Sciatic nerve (tissue), 2 donors: ENCODE measurements at places on chromosomes 2 and 18. TPM values are rescaled to one million over a fixed set of nuclear protein-coding genes. Genes with fewer than 3 reads are reported as not detected.

Gene IL1B
- 23.6 TPM for total RNA-seq

Gene KLHL41
- total RNA-seq = 1.8 TPM

Gene LOXHD1
- total RNA-seq = 0.89 TPM

Gene VSNL1
- 0.67 TPM for total RNA-seq

Gene HRH4
- total RNA-seq = 0.36 TPM

Gene VWC2L
- not detected for total RNA-seq

Gene CCDC150
- total RNA-seq = 5.8 TPM

GRCh38 chr2:85132834-85133637, at the start of gene TCF7L1:
Gene TCF7L1, plus strand, starts transcription at chr2:85133392. Its CDS starts 293 bp downstream, at chr2:85133685.
- peak; percentile 90 for DNase-seq

DNA sequence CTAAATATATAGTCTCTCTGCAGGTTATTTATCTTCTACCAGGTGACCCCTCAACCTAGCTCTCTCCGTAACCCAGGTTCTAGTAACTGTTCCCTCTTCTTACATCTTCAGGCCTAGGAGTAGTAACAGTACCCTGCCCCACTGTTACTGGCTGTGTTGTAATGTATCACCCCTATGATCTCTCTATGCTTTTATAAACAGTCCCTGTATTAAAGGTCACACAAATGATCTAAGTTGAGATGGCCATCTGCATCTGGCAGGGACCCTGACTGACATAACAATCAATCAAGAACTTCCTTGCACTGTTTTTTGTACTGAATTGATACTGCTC, 219.7 kb upstream of the STK17B start:
- no peak for DNase-seq

DNA sequence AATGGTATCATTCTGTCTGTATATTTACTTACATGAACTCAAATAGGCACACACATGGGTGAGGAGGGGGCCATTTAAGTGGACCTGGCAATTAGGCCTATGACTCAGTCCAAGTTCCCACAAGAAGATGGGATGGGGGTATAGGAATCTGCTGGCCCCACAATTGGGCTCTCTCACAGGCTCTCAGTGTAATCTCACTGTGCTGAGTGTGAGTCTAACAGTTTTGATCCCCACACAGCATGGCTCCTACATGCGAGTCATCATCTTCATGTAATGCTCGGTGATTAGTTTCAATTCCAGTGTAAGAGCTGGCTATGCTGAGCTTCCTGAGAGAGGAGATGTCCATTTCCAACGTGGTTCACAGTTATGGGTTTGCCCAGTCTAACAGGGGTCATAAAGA, 114.0 kb downstream of the GATA6 start:
- DNase-seq = no peak

DNA sequence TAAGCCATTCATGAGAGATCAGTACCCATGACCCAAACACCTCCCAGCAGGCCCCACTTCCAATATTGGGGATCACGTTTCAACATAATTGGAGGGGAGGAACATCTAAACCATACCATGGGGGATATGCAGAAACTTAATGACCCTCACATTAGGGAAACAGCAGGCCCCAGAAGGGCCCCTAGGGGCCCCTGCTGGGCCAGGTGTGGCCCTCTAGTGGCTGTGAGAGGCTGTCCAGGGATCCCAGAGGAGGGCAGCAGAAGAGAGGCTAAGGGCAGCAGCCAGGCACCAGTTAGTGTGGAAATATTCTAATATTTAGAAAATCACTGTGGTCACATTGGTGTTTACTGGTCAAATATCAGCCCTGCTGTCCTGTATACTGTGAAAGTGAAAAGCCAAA, 49.3 kb upstream of the ANKRD44 start:
- DNase-seq = no peak
